ENCODE measurements at places on chromosomes 2 and 18.

DNA sequence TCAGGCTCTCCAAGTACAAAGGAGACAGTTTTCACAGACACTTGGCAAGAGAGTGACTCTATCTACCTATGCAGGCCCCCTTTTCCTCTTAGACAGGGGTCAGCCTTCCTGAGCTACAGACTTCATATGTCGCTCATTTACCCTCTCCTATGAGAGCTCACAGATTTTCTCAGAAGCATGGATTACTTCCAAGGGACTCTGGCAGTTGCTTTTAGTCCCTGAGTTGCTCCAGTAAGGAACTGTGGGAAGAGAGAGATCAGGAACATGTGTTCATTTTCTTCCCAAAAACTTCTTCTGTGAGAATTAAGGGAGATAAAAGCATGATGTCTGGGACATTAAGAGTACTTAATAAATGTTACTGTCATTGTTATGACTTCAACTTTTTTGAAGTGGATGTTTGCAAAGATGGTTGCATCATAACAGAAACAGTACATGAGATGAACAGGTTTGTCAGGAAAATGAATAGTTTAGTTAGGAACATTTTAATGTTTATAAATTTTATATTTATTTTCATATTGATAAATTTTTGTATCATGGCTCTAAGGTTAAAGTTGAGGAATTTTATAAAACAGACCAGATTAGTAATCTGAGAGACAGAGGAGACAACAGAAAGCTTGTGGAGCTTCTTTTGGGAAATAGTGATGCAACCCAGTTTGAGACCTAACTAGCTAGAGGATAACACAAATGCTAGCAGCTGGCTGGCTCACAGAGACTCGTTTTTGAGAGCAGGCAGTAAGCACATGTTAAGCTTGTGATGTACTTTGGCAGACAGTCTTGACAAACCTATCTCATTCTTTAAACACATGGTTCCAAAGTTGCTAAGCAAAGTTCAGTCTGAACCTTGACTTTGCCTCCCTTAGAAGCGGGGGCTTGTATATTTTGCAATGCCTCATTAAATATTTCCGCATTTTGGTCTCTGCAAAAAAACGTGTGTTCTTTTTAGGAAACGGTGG, 21.7 kb upstream of the UGP2 start:
- no peaks in the 10 kb centered on the region for H3K36me3 ChIP-seq
- no peak for DNase-seq
- no peak overlapping the region for H3K4me3 ChIP-seq
- peak overlapping the region; percentile 36 for H3K27ac ChIP-seq
- H3K27me3 ChIP-seq: no peaks in the 10 kb centered on the region

DNA sequence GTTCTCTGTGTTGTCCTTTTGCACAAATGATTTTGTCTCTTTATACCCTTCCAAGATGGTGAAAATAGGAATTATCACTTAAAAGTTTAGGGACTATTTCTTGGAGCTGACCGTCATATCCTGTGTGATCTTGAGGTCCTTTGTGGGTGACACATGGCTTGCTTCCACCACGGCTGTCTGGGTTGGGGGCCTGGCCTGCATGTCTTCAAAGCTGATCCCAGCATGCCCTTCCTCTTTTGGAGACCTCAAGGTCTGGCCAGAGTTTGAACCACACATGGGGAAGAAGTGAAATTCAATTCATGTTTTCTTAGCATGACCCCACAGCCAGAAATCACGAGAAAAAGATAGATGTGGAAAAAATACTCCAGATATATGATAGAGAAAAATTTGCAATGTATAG, 14.0 kb downstream of the SFTPB start:
- no peak overlapping the region for H3K4me3 ChIP-seq
- no peak overlapping the region for H3K27ac ChIP-seq

- no peaks in the 10 kb centered on the region for H3K27me3 ChIP-seq
- no peaks in the 10 kb centered on the region for H3K36me3 ChIP-seq
- H3K4me3 ChIP-seq: no peak overlapping the region
- DNase-seq: no peak
Observed at GRCh38 chr2:9037166-9037565, 33.7 kb upstream of the MBOAT2 start.

GRCh38 chr2:10246370-10246769, 56.3 kb upstream of the HPCAL1 start:
- no peaks in the 10 kb centered on the region for H3K36me3 ChIP-seq
- no peaks in the 10 kb centered on the region for H3K4me1 ChIP-seq
- H3K4me3 ChIP-seq: no peak overlapping the region
- no peak overlapping the region for H3K27ac ChIP-seq

GRCh38 chr2:101047774-101048173, 45.7 kb downstream of the RPL31 start:
- H3K4me3 ChIP-seq: no peak overlapping the region
- no peaks in the 10 kb centered on the region for H3K36me3 ChIP-seq
- peaks cover 12% of the 10 kb centered on the region for H3K4me1 ChIP-seq
- H3K27ac ChIP-seq: no peak overlapping the region
- H3K27me3 ChIP-seq: no peaks in the 10 kb centered on the region
- no peak for DNase-seq

GRCh38 chr2:14304326-14304725, 328.2 kb upstream of the LRATD1 start:
- no peaks in the 10 kb centered on the region for H3K36me3 ChIP-seq
- H3K27ac ChIP-seq: no peak overlapping the region
- DNase-seq: no peak
- no peaks in the 10 kb centered on the region for H3K27me3 ChIP-seq
- no peak overlapping the region for H3K4me3 ChIP-seq

DNA sequence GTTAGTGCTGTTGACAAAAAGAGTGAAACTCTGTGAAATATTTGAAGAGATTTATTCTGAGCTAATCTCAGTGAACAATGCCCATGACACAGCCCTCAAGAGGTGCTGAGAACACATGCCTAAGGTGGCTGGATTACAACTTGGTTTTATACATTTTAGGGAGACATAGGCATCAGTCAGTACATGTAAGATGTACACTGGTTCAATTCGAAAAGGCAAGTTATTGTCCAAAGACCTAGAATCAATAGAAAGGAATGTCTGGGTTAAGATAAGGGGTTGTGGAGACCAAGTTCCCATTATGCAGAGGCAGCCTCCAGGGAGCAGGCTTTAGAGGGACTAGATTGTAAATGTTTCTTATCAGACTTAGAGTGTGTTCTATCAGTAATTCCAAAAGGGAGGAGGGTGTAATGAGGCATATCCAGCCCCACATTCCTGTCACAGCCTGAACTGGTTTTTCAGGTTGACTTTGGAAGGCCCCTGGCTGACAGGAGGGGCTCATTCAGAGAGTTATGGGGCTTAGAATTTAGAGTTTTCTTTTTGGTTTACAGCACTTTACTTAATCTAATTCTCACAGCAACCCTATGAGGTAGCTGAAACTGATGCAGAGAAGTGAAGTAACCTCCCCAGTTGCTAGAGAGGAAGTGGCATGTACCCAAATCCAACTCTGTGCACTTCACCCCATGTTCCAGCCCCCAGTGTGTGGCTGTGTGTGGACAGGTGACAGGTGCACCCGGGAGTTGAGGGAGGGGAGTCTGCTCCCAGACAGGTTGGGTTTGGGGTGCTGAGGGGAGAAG, 28.3 kb upstream of the ASAP2 start:
- no peak for DNase-seq
- peak overlapping the region; percentile 84 for H3K27ac ChIP-seq
- no peak overlapping the region for H3K4me3 ChIP-seq

DNA sequence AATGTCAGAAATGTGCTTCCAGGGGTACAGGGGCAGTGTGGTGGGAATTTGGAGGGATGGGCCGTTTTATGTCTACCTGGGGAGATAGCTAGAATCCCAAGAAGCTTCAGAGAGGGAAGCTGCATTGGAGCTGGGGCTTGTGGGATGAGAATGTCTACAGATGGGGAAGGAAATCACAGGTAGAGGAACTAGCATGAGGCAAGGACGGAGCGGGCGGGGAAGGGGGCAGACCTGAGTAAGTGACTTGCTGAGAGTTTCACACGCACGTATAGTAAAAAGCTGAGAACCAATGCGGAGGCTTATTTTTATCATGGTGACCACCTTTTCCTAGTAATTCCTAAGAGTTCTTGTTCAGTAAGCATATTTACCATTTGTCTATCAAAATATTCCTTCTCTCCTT, 6.3 kb downstream of the C2orf80 start:
- H3K36me3 ChIP-seq: no peaks in the 10 kb centered on the region
- H3K27ac ChIP-seq: no peak overlapping the region
- no peaks in the 10 kb centered on the region for H3K27me3 ChIP-seq
- DNase-seq: no peak

DNA sequence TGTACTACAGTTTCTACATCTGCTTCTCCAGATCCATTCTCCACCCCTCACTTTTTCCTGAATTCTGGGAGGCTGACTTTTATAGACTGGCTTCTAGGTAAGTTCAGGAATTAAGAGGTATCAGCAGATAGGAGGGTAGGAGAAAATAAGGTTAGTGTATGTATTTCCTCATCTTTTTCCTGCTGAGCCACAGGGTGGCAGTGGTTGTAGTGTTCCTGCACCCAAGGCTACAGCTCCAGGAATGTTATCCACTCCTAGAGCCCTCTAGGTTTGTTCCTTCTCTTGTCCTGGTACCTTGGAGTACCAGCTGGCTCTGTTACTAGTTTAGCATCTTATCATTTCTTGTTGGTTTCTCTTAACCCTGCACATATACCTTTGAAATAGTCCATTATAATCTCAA, 40.7 kb upstream of the C2orf66 start:
- H3K27ac ChIP-seq: no peak overlapping the region
- H3K36me3 ChIP-seq: no peaks in the 10 kb centered on the region
- no peaks in the 10 kb centered on the region for H3K27me3 ChIP-seq
- no peak for DNase-seq

GRCh38 chr2:187138265-187138664, 289.3 kb upstream of the ZSWIM2 start:
- DNase-seq: no peak
- no peaks in the 10 kb centered on the region for H3K36me3 ChIP-seq
- no peaks in the 10 kb centered on the region for H3K27me3 ChIP-seq
- no peak overlapping the region for H3K4me3 ChIP-seq
- no peaks in the 10 kb centered on the region for H3K4me1 ChIP-seq

GRCh38 chr2:102615620-102616436, 3.5 kb upstream of the SLC9A2 start:
- no peak overlapping the region for H3K4me3 ChIP-seq
- no peak for DNase-seq
- H3K27me3 ChIP-seq: no peaks in the 10 kb centered on the region
- peaks cover 20% of the 10 kb centered on the region for H3K4me1 ChIP-seq
- H3K27ac ChIP-seq: no peak overlapping the region
- no peaks in the 10 kb centered on the region for H3K36me3 ChIP-seq

- H3K27ac ChIP-seq: no peak overlapping the region
- DNase-seq: no peak
- no peak overlapping the region for H3K4me3 ChIP-seq
- H3K27me3 ChIP-seq: no peaks in the 10 kb centered on the region
Observed at GRCh38 chr18:57004366-57005121, 142.3 kb upstream of the BOD1L2 start.

DNA sequence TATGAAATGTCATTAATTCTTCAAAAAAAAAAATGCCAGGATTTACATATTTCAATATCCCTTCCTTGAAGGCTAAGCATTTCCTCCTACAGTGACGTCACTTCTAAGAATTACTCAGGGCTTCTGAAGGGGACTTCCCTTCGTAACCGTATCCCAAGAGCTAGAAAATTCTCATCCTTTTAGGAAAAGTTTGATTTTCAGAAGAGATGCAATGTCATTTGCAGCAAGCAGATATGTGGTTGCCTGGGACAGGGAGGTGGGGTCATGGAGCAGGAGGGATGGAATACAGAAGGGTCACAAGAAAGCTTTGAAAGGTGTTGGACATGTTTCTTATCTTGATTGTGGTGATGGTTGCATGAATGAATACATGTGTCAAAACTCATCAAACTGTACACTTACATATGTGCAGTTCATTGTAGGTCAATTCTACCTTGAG, 97.0 kb upstream of the ATL2 start:
- H3K4me3 ChIP-seq: no peak overlapping the region
- DNase-seq: no peak
- no peaks in the 10 kb centered on the region for H3K36me3 ChIP-seq
- no peak overlapping the region for H3K27ac ChIP-seq
- H3K4me1 ChIP-seq: no peaks in the 10 kb centered on the region
- H3K27me3 ChIP-seq: no peaks in the 10 kb centered on the region

- no peaks in the 10 kb centered on the region for H3K27me3 ChIP-seq
- no peaks in the 10 kb centered on the region for H3K36me3 ChIP-seq
- no peak overlapping the region for H3K4me3 ChIP-seq
- DNase-seq: no peak
- H3K27ac ChIP-seq: no peak overlapping the region
Observed at GRCh38 chr2:168669151-168669550, 133.3 kb upstream of the NOSTRIN start.

GRCh38 chr2:160837416-160837815, 322.8 kb upstream of the TANK start:
- H3K4me3 ChIP-seq: no peak overlapping the region
- no peaks in the 10 kb centered on the region for H3K27me3 ChIP-seq
- H3K36me3 ChIP-seq: no peaks in the 10 kb centered on the region

DNA sequence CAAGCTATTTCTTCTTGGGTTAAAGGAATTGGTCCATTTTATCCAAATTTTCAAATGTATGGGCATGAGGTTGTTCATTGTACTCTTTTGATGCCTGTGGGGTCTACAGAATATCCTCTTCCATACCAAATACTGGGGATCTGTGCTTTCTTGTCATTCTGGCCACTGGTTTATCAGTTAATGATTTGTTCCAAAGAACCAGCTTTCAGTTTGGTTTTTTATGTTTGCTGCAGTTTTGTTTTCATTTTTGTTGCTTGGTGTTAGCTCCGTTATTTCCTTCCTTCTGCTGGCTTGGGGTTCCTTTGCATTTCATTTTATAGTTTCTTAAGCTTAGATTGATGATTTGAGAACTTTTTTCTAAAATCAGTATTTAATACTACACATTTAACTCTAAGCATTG, 45.5 kb downstream of the SLC66A2 start:
- peaks cover 26% of the 10 kb centered on the region for H3K36me3 ChIP-seq
- H3K4me3 ChIP-seq: no peak overlapping the region
- no peak overlapping the region for H3K27ac ChIP-seq
- DNase-seq: no peak

DNA sequence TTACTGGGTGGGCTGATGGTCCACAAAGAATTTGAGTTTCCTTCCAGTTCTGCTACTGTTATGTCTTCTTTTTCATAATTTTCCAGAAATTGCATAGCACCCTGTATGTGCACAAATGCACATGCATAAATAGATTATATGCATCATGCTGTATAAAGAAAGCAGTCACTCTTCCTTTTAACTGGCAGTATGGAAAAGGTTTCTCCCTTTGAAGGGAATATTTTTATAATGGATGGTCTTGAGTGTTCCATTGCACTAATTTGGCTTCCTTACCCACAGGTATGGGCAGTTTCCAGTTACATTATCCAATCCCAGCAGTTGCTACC, 154.4 kb downstream of the NAPG start:
- H3K36me3 ChIP-seq: no peaks in the 10 kb centered on the region
- H3K27ac ChIP-seq: no peak overlapping the region
- no peaks in the 10 kb centered on the region for H3K27me3 ChIP-seq
- no peaks in the 10 kb centered on the region for H3K4me1 ChIP-seq
- DNase-seq: no peak
